ENCODE measurements at places on chromosomes 13 and 19.

GRCh38 chr19:29545866-29546582, 20.2 kb downstream of the VSTM2B start:
- DNase-seq = no peak

DNA sequence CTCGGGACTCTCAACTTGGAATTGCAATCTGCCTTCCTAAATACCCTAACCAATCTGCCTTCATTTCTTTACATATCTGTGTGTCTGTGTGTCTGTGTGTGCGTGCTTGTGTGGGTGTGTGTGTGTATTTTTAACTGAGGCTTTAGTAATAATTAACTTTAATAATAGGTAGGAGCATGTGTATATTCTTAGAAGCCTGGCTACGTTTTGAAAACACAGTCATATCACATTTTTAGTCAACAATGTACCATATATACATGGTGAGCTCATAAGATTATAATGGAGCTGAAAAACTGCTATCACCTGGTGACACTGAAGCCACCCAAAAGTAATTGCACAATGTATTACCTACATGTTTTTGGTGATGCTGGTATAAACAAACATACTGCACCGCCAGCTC, 65.4 kb upstream of the ATXN8OS start:
- DNase-seq = no peak

DNA sequence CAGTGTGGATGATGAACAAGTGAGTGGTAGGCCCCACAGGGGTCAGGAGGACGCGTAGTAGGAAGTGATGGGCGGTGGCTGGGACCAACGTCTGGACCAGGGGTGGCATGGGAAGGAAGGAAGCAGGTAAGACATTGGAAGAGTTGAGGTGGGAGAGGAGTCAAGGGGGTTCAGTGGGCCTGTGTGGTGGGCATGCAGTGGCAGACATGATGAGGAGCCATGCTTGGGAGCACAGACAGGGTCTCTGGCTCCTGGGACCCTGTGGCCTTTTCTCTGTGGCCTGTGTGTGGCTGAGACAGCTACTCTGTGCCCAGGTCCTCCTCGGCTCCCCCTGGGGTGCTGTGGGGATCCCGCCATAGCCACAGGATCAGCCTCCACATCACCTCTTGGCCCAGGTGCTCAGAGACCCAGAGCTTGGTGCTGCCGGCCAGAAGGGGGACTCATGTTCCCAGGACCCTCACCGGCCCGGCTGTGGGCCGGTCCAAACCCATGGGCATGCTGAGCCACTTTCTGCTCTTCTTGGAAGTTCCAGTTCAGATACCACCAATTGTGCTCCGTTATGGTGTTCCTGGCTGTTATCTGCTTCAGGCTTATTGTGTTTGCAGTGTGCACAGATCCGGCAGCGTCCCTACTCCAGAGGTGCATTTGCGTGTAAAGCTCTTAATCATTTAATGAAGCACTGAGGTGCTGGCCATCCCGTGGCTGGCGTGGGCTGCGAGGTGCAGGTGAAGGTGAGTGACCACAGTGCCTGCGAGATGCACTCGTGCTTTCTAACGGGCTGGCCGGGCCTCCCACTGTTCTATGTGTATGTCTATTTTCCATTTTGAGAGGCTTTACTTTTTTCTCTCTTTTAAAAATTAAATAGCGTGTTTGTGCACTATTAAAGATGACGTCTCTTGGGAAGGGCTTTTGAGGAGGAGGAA, 147.9 kb downstream of the TEX29 start:
- no peak for DNase-seq

DNA sequence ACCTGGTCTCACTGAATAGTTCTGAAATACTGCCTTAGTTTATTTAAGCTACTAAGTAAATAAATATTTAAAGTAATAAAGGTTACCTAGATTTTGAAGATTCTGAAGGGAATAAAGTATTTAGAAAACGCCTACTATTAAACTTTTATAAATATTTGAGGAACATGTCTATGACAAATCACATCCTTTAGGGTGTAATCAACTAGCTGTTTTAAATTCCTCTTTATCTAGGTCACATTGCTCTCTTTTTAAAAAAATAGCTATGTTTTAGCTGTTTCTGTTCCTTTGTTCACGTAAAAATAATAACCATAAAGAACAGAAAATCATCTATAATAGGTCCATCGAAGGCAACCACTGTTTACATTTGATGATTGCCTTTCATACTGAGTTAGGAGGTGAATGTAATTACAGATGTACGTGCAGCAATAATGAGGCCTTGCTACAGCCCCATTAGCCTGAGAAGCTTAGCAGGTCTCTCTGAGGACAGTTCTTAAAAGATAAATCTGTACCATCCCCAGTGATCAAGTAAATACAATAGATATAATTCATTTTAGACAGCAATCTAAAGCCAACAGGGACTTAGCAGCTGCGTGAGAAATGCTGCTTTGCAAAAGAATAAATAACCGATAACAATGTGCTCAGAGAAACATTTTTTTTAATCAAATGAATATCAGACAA, 449.5 kb downstream of the LIG4 start:
- DNase-seq = no peak

DNA sequence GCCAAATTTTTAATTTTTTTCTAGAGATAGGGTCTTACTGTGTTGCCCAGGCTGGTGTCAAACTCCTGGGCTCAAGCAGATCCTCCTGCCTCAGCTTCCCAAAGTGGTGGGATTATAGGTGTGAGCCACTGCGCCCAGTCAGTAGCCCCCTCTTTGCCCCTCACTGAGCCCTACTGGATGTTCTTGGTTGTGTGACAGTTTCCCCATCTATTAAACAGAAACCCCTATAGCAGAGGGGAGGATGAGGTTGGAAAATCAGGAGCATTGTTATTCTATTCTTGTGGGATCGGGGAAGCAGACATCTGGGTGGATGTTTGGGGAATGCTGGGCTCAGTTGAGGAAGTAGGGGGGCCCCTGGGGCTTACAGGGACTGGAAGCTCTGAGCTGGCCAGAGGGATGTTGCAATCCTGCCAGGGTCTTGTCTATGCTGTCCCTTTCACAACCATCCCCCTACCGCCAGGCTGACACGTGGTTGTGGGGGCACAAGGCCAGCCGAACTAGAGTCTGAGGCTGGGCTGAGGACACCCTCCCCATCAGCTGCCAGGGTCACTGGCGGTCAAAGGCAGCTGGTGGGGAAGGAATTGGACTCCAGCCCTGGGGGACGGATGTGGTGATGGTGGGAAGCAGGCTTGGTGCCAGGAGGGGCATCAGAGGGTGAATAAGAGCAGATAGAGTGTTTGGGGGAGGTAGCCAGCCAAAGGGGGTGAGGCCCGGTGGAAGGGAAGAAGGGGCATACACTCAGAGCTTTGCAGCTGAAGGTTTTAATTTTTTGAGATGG, 10.9 kb downstream of the APOC1 start:
- DNase-seq = peak; percentile 43

GRCh38 chr19:54325194-54325621, 12.2 kb upstream of the LILRA5 start:
- peak; percentile 39 for DNase-seq

GRCh38 chr13:41917641-41918040, 43.3 kb downstream of the VWA8 start:
- peak; percentile 56 for DNase-seq

DNA sequence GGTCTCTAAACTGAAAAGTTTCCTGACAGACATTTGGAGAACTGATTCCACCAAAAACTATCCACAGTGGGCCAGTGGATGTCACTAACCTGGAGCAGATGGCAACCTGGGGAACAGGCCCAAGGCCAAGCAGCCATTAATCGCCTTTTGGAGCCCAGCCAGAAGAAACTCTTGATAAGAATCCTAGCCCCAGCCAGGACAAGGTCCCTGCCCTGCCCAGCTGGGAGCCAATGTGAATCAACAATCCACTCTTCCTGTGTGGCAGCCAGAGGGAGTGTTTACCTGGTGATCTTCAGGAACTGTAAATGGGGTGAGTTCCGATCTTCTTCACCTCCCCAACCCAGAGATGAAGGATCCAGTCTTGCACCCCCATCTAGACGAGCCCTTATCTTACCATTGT, 14.5 kb upstream of the IGSF23 start:
- DNase-seq = peak; percentile 42

- no peak for DNase-seq
Observed at GRCh38 chr13:26749285-26749684, 11.3 kb downstream of the GPR12 start.

GRCh38 chr13:40445557-40445990, 220.9 kb downstream of the FOXO1 start:
- DNase-seq = peak; percentile 95

- peak; percentile 77 for DNase-seq
Observed at GRCh38 chr13:29993716-29994488, 143.5 kb upstream of the UBL3 start.

GRCh38 chr19:42272535-42272897, 3.5 kb downstream of the CIC start:
- DNase-seq = no peak

- peak; percentile 39 for DNase-seq
Observed at GRCh38 chr13:99442273-99442895, 58.9 kb upstream of the TM9SF2 start.

GRCh38 chr13:20303636-20304035, 71.5 kb upstream of the GJB6 start:
- peak; percentile 76 for DNase-seq

DNA sequence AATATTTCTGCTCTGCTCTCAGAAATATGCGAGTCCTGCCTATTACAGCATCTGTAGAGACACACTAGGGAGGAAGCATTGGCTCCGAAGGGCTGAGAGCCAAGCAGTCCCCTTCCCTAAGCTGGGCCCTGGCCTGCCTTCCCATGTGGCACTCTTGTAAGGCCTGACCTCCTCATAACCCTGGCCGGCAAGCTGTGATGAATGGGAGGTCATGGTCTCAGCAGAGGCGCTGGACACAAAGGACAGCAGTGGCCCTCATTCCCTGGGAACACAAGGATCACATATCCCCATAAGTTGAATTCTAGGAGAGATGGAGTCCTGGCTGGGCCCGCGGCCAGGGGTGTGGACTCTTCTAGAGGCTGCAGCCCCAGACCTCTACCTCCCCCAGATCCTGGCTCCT, 483.3 kb downstream of the ZNF536 start:
- no peak for DNase-seq

DNA sequence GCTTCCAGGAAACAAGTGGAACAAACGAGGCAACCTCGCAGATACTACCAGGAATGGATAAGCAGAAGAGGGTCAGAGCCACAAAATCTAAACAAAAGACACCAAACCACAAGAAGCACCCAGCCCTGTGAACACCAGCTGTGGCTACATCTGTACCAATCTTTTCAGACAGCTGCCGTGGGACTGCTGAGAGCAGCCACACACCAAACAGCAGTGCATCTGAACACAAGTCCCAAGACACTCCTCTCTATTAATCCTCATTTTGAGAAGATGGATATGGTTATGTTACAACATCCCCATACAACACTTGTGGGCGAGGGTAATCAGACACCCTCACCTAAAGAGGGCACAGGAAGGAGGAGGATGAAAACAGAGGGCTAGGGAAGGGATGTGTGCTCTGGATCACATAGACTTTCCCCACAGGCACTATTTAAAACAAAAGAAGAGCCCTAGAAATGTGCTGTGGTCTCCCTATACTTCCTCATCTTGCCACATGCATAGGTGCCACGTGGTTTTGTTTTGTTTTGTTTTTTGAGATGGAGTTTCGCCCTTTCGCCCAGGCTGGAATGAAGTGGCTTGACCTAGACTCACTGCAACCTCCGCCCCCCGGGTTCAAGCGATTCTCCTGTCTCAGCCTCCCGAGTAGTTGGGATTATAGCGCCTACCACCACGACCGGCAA, 41.6 kb upstream of the ZNF14 start:
- DNase-seq = no peak

DNA sequence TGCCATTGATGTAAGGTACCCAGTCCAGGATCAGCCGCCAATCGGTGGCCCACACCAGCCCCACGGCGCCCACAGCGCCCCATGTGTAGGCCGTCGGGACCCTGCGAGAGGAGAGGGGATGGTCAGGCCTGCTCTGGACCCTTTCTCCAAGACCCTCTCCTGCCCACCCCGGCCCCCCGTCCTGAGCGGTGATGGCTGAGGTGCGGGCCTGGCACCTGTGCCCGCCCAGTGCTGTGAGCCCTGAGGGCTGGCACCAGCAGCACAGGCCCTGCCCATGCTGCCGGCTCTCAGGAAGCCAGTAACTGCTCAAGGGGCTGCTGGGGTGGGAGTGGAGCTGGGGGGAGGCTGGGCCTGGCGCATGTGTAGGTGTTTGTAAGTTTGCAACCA, 5.8 kb downstream of the UQCR11 start:
- no peak for DNase-seq

DNA sequence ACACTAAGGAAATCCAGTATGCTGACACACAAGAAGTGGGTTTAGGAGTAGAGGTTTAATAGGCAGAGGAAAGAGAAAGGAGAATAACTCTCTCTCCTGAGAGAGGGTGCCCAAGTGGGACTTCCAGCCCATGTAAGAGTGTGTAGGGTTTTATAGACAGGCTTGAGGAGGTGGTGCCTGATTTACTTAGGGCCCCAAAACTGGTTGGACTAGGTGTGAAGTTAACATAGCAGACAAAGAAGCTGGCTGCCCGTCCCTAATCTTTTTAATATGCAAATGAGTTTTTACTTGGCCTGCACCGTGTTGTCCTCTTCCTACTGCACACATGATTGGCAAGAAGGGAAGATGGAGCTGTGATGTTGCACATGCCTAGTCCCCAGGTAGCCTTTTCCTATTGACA, 752.5 kb upstream of the SLITRK5 start:
- DNase-seq = no peak

DNA sequence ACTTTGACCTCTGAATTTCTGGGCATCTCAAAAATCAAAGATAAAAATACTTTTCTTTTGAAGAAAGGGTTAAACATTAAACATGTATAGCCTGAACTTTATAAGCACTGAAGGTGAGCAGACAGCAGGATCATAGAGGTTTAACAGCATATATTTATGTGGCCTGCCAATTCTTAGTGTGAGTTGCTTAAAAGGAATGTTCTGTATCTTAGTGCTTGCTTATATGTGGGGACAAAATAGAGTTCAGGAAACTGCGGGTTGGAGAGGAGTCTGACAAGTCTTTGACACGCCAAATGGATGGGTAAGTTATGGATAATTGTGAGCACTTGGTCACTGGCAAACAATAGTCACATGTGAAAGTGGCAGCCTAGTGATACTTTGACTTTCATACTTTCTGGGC, 1419.4 kb upstream of the SPRY2 start:
- no peak for DNase-seq

- peak; percentile 4 for DNase-seq
Observed at GRCh38 chr13:61040181-61040580, 375.5 kb downstream of the PCDH20 start.

GRCh38 chr13:44899967-44900366, 89.3 kb downstream of the NUFIP1 start:
- DNase-seq = peak; percentile 40
